ENCODE measurements at places on chromosomes 2 and 18.

GRCh38 chr2:219125886-219126270 is 34.7 kb downstream of the NHEJ1 start:
- no peak for DNase-seq

DNA sequence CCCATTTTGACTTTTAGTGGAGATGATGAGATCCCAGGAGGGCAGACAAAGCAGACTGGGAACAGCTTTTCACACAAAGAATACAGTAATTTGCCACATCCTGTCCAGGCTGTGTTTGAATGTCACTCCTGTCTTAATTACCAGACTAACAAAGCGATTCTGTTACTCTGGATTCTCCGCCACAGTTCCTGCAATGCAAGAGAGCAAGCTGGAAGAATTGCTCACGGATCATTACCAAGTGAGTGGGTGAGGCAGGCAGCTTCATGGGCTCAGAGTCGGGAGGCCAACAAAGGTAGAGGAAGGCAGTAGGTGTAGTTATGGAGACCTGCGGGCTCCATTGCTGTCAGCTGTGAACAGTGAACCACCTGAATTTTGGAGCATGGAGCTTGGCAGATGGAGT is 250.5 kb upstream of the ATP5MC3 start:
- no peak for DNase-seq

DNA sequence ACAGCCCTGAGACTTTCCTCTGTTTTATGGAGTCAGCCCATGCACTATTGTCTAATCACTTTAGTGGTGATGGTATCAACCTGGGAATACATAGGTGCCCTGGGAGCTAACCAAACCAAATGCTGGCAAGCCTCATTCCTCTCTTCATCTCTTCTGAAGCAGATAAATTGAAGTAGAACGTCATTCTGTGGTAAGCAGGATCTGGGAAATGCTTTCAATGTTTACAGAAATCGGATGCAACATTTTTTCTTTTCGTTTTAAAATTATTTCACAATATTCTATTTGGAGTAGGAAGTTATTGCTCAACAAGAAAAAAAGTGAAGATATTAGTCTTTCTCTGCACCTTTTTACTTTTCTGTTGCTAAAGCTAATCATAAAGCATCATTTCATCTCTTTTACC is 114.2 kb downstream of the RBMS1 start:
- no peak for DNase-seq

DNA sequence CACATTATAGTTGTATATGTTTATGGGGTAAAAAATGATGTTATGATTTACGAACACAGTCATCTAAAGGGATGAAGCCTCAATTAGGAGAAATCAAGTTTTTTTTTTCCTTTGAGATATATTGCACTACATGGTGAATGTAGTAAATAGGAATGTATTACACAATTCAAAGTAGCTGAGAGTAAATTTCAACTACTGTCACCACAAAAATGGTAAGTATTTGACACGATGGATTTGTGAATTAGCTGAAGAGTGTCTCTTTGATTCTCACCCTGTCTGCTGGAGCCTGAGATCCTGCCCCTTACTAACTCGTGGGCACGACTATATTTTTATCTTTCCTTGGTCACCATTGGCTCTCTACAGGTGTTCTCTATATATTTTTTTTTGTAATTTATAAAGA is 540.4 kb upstream of the DSEL start:
- DNase-seq = no peak

GRCh38 chr2:220892018-220892634 is 680.0 kb downstream of the EPHA4 start:
- no peak for DNase-seq

DNA sequence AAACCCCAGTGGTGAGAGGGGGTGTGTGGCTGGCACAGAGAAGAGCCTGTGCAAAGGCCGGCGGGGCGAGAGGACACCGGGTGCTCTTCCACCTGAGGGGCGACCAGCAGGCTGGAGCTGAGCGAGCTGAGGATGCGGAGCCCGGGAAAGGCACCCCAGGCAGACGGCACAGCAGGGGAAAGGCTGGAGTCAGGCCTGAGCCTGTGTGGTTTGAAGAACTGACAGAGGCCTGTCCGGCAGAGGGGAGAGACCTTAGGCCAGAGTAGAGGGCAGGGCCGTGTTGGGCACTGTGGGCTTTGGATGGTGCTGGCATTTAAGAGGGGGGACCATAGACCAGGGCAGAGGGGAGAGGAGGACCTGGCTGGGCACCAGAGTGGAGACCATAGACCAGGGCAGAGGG is 149.8 kb downstream of the RTP5 start:
- DNase-seq = no peak

DNA sequence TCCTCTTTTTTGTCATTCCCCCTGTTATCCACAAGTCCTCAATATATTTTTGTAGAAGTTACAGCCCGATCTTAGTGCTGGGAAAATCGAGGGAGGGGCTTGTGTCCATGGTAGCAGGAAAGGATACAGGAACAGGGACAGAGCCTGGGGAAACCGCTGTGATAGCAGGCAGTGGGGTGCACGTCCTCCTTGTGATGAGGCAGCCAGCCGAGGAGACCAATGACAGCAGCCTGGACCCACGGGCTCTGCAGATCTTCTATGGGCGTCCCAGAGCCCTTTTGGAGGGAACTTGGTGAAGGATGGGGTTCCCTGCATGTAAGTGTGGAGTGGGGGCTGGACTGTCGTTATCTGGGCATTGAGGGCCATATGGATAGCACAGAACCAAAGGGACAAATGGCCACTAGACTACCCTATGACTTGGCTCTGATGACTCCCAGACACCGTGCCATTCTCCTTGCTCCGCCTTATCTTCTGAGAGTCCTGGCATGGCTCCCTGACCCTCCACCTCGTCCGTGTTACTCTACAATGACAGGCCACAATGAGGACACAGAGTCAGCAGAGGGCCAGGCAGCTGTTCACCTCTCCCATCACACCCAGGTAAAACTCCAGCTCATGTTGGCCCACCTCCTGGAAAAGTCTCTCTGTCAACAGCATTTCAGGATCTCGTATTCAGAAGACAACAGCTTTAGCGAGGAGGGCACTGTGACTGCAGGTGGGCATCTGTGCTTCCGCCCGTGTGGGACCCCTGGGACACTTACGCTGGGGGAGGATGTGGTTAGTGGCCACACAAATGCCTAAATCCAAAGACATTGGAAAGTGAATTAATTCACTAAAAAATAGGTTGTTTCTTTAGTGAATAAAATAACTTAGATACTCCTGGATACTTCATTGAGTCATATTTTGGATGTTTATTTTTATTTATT is 100.1 kb downstream of the VAPA start:
- no peak for DNase-seq

DNA sequence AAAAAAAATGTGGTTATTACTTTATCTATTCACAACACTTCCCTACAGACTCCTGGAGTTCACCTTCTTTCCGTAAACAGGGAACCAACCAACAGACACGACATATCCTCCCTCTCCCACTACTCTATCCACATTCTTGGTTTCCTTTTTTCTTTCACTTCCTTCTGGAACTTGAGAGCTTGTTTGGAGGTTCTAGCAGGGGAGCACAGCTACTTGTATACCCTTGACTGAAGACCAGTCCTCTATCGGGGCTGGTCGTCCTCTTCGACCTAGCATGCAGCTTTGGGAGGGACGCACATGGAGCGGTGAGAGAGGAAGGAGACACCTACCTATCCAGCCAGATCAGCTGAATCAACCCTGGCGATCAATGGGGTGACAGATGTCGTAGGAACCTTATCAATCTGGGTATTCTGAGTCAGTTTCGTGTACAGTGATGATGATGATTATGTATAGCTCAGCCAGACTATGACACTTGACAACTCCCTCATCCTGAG is 43.5 kb upstream of the MSH2 start:
- no peak for DNase-seq

DNA sequence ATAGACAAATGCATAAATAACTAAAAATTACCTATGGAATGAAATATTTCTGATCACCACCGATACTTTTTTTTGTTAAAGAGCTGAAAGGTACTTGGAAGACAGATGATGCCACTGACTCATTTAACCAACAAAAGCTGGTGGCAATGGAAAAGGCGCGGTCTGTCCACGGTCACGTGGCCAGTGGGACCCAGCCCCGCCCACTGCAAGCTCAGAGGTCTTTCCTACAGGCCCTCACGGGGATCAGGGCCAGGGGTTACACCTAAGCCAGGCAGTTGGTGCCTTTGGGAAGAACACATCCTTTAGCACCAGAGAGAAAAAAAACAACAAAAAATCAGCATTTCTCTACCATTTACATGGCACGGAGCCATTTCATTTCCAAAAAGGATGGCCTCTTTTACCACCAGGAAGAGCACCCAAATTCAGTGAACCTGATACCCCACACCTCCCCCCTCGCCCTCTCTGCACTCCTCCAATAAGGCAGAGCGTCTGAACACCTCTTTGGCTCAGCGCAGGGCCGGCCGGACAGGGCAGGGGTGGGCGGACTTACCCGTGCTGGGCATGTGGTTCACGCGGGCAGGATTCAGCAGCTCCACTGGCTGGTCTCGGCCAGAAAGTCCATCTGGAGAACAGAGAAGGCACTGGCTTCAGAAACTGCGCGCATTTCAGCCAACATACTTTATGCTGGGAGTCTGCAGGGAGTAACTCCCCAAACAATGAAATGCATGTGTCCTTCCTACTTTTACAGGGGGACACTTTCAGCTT is 164.6 kb downstream of the HDAC4 start:
- no peak for DNase-seq

DNA sequence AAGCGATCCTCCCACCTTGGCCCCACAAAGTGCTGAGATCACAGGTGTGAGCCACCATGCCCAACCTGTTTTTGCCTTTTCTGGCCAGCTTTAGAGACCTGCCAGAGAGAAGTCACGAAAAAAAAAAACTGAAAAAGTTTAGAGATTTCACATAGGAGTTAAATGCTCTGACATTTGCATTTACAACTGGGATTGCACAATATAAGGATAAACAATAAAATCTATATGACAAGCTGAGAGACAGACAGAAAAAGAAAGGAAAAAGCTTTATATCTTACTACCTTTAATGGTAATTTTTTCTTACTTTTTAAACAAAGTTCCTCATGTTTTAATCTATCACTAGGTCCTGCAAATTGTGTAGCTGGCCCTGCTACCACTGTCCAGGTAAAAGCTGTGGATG is 466.5 kb downstream of the TXNL1 start:
- no peak for DNase-seq

DNA sequence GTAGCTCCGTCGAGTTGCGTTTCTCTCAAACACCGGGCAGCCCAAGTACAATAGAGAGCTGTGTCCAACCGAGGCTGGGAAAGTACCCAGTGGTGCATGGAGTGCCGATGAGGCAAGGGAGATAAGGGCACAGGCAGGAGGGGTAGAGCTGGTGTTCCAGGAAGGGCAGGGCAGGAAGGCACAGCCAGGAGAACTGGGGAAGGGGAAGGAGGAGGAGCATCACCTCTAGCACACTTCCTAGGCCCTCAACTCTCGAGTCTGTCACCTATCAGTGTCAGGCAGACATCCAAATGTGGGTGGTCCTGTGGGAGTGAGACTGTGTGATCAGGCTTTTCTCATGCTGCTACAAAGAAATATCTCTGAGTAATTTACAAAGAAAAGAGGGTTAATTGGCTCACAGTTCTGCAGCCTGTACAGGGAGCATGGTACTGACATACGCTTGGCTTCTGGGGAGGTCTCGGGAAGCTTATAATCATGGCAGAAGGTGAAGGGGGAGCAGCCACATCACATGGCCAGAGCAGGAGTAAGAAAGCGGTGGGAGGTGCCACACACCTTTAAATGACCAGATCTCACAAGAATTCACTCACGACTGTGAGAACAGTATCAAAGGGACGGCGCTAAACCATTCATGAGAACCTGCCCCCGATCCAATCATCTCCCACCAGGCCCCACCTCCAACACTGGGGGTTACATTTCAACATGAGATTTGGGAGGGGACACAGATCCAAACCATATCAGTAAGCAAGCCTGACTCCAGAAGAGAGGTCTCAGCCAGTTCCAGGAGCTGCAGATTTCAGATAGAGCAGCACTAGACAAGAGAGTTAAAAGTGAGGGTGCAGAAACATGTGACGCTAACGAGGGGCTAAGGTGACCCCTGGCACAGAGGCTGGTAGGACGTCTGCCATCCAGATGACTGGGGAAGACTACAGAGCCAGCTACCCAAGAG is 75.7 kb downstream of the MBOAT2 start:
- DNase-seq = no peak

GRCh38 chr2:6780765-6781274 is 84.9 kb downstream of the CMPK2 start:
- no peak for DNase-seq

GRCh38 chr2:119983108-119983507 is 29.8 kb upstream of the EPB41L5 start:
- no peak for DNase-seq

- no peak for DNase-seq
These were observed 49.4 kb downstream of the TSPYL6 start for GRCh38 chr2:54206596-54206995.

- no peak for DNase-seq
These were observed 158.9 kb downstream of the TWIST2 start for GRCh38 chr2:239006622-239007285.

DNA sequence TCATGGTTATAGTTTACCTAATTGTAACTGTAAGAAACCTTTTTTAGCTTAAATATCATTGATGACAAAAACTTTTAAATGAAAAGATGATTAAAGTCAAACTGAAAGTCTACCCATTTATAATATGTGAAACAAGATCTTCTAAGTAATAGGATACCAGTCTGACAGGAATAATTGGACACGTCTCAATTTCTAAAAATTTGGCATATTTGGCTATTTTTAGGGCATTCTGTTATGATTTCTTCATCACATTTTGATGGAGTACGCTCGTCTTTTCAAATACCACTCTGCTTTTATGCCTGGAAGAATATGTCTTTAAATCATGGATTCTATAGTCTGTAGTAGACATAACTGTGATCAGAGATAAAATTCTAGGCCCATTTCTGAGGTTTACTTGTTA is 1.3 kb downstream of the R3HDM1 start:
- DNase-seq = no peak

- no peak for DNase-seq
These were observed 288.9 kb downstream of the XIRP2 start for GRCh38 chr2:167177196-167177595.

GRCh38 chr2:219726916-219727315 is 99.5 kb downstream of the SLC4A3 start:
- DNase-seq = no peak

DNA sequence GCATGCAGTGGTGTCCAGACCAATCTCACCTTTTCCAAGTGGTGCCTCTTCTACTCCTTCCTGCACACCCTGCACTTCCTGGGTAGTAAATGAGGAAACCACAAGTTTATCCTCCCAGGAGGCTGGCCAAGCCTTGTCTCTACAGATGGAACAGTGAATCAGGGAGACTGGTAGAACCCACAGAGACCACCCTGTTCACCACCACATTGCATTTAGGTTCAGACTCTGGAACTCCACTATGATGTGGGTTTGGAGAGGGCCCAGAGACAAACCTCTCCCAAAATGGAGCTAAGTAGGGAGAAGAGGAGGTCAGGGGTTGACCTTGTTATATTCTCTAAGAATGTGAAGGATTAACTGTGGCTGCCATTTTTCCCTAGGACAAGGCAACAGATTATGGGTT is 102.8 kb upstream of the FZD7 start:
- no peak for DNase-seq

GRCh38 chr2:168198476-168199207 is 48.8 kb downstream of the STK39 start:
- no peak for DNase-seq

- no peak for DNase-seq
These were observed 136.7 kb downstream of the TMEM247 start for GRCh38 chr2:46615986-46616485.

- DNase-seq = no peak
These were observed 2.8 kb downstream of the FOSL2 start for GRCh38 chr2:28395334-28396061.
